ENCODE measurements at places on chromosomes 7 and 10. TPM values are rescaled to one million over a fixed set of nuclear protein-coding genes. Genes with fewer than 3 reads are reported as not detected.

- DNase-seq, result no peak
Measured at GRCh38 chr10:130201043-130201380, 64.8 kb downstream of the GLRX3 start.

DNA sequence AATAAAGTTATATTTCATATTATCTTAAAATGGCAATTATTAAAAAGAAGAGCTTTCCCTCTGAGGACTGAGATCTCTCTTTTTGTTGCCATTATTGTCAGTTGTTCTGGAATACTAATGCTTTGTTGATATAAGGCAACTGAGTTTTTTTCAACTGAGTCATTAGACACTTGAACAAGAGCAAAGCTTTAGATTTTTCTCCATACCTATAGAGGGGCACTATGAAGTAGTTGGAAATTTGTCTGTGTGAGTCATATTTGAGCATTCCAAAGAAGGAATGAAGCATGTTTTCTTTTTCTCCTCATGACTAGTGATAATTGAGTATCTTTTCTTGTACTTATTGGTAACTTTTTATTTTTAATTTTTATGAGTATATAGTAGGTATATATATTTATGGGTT, 24.5 kb downstream of the RPA3 start:
- DNase-seq, result no peak

- DNase-seq, result no peak
Measured at GRCh38 chr10:110862961-110863360, 8.8 kb upstream of the PDCD4 start.

DNA sequence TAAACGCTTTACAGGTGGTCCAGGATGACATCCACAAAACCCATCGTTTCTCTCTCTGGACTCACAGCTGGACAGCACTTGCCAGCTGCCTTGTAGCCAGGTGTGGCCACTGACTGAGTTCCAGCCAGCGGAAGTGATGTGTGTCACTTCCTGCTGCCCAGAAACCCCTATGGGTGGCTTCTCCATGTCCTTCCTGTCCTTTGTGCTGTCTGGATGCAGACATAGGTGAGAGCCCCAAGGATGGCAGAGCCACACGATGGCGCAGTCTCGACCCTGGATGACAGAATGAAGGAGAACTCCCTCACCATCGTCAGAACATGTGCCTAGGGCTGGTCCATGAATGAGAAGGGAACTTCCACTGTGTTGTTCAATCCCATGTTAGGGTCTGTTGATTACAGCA, 22.1 kb downstream of the NMT2 start:
- DNase-seq, result no peak

DNA sequence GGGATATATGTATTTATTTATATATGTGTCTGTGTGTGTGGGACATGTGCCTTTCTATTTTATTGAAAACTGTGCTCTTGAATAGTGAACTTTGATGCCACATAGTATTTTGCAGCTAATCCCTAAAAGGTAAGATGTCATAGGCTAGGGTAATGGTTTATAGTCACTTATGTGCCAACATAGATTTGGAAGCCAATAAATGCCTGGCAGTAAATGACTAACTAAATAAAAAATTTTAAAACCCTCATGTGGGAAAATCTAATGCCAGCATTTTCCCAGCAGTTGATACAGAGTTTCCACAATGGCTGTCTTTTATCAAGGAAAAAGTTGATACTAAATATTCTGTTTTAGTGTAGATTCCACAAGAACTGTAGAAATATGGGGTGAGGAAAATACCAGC, 101.5 kb upstream of the IMMP2L start:
- no peak for DNase-seq

- no peak for DNase-seq
Measured at GRCh38 chr10:75021379-75022249, 89.8 kb upstream of the SAMD8 start.

DNA sequence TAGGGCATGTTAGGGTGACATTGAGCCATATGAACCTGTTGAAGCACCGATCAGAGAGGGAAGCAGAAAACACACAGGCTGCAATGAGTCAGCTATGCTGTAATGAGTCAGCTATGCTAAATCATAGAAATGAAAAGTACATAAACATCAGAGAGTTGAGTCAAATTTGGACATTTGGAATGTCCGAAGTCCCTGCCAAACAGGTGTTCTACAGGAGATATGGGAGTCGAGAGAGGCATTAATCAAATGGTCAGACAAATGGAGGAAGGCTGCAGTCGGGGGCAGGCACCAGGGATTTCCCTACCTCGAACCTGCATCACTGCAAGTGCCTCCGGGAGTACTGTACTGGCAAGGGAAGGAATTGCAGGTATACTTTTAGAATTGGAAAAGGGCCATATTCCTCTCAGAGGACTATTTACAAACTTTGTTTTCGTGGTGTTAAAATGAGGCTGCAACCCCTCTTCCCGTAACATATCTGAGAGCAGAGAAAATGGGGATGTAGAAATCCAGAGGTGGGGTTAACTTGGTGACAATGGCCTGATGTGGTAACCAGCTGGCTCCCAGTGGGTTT, 8.8 kb upstream of the ZC3HAV1 start:
- no peak for DNase-seq

GRCh38 chr10:120583424-120584108, 126.5 kb downstream of the PLPP4 start:
- DNase-seq, result no peak

DNA sequence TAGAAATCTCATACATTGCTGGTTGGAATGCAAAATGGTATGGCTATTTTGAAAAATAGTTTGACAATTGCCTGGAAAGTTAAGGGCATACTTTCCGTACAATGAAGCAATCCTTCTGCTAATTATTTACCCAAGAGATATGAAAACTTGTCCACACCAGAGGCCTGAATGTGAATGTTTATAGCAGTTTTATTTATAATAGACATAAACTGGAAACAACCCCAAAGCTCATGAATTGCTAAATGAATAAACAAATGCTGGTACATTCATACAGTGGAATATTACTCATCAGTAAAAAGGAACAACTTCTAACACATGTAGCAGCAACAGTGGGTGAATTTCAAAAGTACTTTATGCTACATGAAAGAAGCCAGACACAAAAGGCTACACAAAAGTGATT, 42.7 kb downstream of the MMRN2 start:
- no peak for DNase-seq

- DNase-seq, result no peak
Measured at GRCh38 chr7:165661-166337, 26.6 kb upstream of the FAM20C start.

CDC14C gene
- total RNA-seq, result not detected

ENTPD1 gene
- 34.5 TPM for total RNA-seq

BAIAP2L1 gene
- total RNA-seq, result 21.1 TPM

NODAL gene
- total RNA-seq, result not detected

ANKRD7 gene
- total RNA-seq, result not detected

FAM25A gene
- total RNA-seq, result not detected

THSD7A gene
- 7.2 TPM for total RNA-seq

Measured in lower lobe of right lung (tissue), 2 donors.